Activated T-cell treated with anti-CD3 and anti-CD28 coated beads, Interleukin-2, amount 50 U/mL, for 72 hours (primary cell): ENCODE measurements at places on chromosomes 4 and X.

DNA sequence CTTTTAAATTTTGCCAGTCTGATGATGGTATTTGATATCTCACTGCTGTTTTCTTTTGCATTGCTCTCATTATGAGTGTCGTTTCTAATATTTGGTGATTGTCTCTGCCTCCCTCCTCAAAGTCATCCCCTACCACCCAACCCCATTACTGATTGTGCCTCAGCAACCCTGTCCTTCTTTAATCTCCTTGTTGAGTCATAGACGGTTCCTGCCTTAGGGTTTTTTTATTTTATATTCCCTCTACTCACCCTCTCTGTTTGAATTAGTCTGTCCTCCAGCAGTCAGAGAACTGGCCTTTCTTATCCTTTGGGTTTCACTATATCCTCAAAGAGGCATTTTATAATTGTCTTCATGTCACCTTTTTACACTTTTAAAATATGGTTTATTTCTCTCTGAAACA is 409.3 kb upstream of the CPEB2 start:
- H3K4me3 ChIP-seq, result no peak overlapping the region
- no peaks in the 10 kb centered on the region for H3K27me3 ChIP-seq
- H3K36me3 ChIP-seq, result no peaks in the 10 kb centered on the region
- H3K4me1 ChIP-seq, result no peaks in the 10 kb centered on the region
- H3K27ac ChIP-seq, result no peak overlapping the region

GRCh38 chrX:13939741-13940597 is 89.7 kb downstream of the GEMIN8 start:
- H3K4me1 ChIP-seq, result peaks cover 5% of the 10 kb centered on the region
- H3K4me3 ChIP-seq, result no peak overlapping the region
- no peak for DNase-seq
- H3K27me3 ChIP-seq, result peaks cover 80% of the 10 kb centered on the region
- no peak overlapping the region for H3K27ac ChIP-seq

GRCh38 chrX:21656587-21657317 is 1.4 kb downstream of the KLHL34 start:
- peak overlapping the region; percentile 37 for H3K4me3 ChIP-seq
- H3K27me3 ChIP-seq, result peaks cover 3% of the 10 kb centered on the region
- H3K4me1 ChIP-seq, result no peaks in the 10 kb centered on the region
- H3K36me3 ChIP-seq, result no peaks in the 10 kb centered on the region

DNA sequence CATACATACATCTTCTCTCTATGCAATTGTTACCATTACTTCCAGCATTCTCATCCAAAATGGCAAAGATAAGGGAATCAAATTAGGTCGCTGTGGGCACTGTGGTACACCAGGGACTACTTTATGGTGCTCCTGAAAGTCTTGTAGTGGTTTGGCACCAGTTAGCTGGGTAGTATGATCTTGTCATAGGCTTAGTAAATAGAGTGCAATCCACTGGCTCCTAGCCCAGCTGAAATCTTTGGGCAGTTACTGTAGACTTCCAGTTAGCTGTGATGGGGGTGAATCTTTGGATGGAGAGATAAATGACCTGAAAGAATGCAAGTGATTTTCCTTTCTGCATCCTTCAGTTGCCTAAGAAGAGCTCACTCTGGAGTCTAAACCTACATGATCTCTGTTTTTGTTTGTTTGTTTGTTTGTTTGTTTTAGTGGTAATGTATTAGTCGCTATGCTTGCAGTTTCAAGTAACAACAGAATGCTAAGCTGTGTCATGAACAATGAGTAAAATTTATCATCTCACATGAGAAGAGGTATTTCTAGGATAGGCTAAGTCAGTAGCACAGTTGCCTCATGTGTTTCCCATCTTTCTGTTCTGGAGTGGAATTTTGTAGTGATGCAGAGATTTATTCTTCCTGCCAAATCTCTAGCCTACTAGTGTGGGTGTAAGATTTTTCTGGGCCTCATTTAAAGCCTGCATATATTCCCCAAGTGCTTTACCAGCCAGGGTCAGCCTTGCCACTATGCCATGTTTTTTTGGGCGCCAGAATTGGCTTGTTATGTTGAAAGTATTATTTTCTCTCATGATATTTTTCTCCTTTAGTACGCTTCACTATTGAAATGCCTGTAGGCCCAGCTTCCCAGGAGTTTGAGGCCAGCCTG is 24.2 kb downstream of the HERC3 start:
- DNase-seq, result no peak
- H3K4me3 ChIP-seq, result no peak overlapping the region

DNA sequence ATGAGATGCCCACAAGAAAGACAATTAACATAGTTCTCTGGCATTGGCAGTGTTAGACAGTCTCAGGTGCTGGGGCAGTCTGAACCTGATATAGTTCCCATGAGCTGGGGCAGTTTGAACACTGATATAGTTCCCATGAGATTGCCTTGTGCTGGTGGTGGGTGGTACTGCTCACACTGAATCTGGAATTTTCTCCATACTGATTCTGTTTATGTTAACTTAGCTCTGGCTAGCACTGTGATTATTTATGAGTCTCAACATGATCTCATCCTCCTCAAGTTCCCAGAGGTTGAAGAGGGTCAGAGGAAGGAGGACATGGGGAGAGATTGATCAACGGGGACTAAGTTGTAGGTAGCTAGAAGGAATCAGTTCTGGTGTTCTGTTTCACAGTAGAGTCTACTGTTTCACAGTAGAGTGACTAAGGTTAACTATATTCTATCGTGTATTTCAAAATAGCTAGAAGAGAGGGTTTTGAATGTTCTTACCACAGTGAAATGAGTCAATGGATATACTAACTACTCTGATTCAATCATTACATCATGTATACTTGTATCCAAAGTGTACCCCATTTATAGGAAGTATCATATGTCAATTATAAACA is 379.9 kb downstream of the ADAM29 start:
- no peaks in the 10 kb centered on the region for H3K27me3 ChIP-seq
- no peak overlapping the region for H3K27ac ChIP-seq
- H3K4me3 ChIP-seq, result no peak overlapping the region
- DNase-seq, result no peak
- H3K36me3 ChIP-seq, result no peaks in the 10 kb centered on the region

GRCh38 chrX:19581786-19582185 is 66.5 kb upstream of the MAP3K15 start:
- H3K4me3 ChIP-seq, result no peak overlapping the region
- H3K27ac ChIP-seq, result no peak overlapping the region
- peaks cover 6% of the 10 kb centered on the region for H3K27me3 ChIP-seq
- H3K36me3 ChIP-seq, result peaks cover 6% of the 10 kb centered on the region

- H3K27me3 ChIP-seq, result no peaks in the 10 kb centered on the region
- no peak overlapping the region for H3K4me3 ChIP-seq
- no peaks in the 10 kb centered on the region for H3K36me3 ChIP-seq
- peaks cover 10% of the 10 kb centered on the region for H3K4me1 ChIP-seq
Observed at GRCh38 chr4:148542922-148543623, 100.9 kb upstream of the NR3C2 start.

- no peaks in the 10 kb centered on the region for H3K36me3 ChIP-seq
- H3K4me1 ChIP-seq, result peaks cover 12% of the 10 kb centered on the region
- H3K4me3 ChIP-seq, result no peak overlapping the region
- DNase-seq, result no peak
- H3K27me3 ChIP-seq, result peaks cover 21% of the 10 kb centered on the region
- no peak overlapping the region for H3K27ac ChIP-seq
Observed at GRCh38 chrX:101062176-101062575, 10.3 kb upstream of the TRMT2B start.

GRCh38 chr4:68287704-68288392 is 42.4 kb upstream of the TMPRSS11B start:
- H3K4me3 ChIP-seq, result no peak overlapping the region
- H3K4me1 ChIP-seq, result no peaks in the 10 kb centered on the region

GRCh38 chr4:169439244-169439643 is 168.5 kb upstream of the SH3RF1 start:
- H3K4me3 ChIP-seq, result no peak overlapping the region
- no peaks in the 10 kb centered on the region for H3K4me1 ChIP-seq
- H3K36me3 ChIP-seq, result peaks cover 15% of the 10 kb centered on the region
- no peak for DNase-seq

DNA sequence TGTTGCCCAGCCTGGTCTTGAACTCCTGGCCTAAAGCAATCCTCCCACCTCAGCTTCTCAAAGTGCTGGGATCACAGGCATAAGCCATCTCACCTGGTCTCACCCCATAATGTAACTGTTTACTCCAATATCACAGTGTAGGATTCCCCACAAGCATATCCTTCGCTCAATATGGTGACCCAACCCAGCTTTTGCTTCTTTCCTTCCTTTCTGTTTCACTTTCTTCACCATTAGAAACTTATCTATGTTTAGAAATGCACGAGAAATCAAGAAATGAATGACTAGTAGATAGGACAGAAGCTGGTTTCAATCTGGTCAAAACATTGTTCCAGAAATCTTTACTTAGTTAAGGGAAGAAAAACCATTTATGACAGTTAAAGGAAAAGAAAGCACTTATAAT is 18.9 kb downstream of the TSPAN5 start:
- peak overlapping the region; percentile 91 for H3K4me3 ChIP-seq
- peaks cover 60% of the 10 kb centered on the region for H3K4me1 ChIP-seq
- DNase-seq, result no peak
- no peaks in the 10 kb centered on the region for H3K36me3 ChIP-seq
- H3K27ac ChIP-seq, result peak overlapping the region; percentile 93
- H3K27me3 ChIP-seq, result no peaks in the 10 kb centered on the region

DNA sequence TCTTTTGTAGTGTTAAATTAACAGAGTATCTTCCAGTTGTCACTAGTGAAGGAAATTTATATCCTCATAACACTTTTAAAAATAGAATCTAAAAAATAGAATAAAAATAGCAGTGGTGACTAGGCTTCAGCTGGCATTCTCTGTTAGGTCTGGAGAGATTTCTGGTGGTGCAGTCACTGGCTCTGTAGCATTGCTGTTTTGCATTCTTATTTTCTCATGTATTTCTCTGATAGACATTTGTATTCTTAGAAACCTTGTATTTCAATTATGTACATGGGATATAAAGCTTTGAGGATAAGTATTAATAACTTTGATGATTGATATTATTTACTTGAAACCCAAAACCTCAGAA is 87.6 kb downstream of the TMEM131L start:
- peaks cover 22% of the 10 kb centered on the region for H3K36me3 ChIP-seq
- no peak overlapping the region for H3K4me3 ChIP-seq
- peaks cover 40% of the 10 kb centered on the region for H3K4me1 ChIP-seq
- no peak overlapping the region for H3K27ac ChIP-seq

DNA sequence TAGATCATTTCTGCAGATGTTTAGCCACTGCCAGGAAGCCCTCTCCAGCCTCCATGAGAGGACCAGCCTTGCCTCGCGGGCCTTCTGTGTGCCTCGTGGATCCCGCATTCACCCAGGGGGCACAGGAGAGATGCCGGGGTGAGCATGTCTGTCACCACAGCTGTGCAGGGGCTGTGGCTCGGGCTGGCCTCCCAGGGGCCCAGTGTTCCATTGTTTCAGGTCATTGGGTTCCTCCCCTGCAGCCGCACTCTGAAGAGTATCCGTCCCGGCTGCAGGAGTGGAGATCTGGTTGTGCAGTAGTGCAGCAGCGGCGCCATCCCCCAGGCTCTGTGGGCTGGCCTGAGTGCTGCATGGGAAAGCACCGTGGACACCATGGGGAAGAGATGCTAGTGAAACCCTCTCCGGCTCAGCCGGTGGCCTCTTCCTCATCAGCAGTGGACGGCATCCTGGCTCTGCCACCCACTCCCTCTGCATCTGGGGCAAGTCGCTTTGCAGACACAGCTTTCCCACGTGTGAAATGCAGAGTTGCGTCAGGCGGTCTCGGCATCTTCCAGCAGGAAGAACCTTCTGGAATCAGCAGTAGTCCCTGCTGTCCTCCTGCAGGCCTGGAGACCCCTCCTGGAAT is 29.1 kb downstream of the TBC1D14 start:
- H3K4me3 ChIP-seq, result no peak overlapping the region
- H3K4me1 ChIP-seq, result peaks cover 73% of the 10 kb centered on the region
- no peak overlapping the region for H3K27ac ChIP-seq
- peaks cover 5% of the 10 kb centered on the region for H3K36me3 ChIP-seq

DNA sequence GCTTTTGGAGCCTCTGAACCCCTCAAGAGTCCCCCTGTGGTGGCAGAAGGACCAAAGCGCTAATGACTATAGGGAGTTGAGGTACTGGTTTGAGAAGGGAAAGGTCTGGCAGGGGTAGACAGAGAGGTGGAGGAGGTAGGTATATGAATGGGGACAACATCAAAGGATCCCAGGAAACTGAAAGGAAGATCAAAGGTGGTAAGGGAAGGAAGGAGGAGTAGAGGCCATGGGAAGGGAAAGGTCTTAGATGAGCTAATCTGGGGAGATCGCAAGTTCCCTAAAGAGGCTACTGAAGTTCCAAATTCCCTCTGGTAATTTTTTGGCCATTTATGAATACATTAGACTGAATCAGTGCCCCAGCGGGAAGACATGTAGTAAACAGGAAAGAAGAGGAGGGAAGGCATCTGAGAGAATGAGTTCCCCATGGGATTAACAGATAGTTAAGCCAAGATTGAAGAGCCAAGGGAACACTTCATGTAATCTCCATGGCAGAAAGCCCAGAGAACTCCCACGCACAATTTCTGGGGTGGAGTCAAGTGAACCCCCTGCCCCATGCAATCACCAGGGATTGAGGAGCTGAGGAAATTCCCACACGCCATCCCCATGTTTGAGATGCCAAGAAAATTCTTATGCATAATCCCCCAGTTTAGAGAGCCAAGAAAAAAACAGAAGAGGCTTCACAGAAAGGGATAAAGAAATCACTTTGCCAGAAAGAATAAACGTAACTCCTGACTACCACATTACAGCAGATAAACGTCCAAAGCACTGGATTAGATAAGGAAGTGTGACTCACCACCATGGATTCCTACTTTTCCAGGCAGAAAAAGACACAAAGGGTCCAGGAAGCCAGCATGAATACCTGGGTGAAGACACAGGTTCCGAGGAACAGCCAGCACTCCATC is 25.8 kb downstream of the ZNF630 start:
- H3K27ac ChIP-seq, result no peak overlapping the region
- no peaks in the 10 kb centered on the region for H3K4me1 ChIP-seq
- H3K4me3 ChIP-seq, result no peak overlapping the region
- no peaks in the 10 kb centered on the region for H3K36me3 ChIP-seq
